ENCODE measurements at places on chromosomes 7 and 10.

- no peak for DNase-seq
Measured at GRCh38 chr10:71285180-71285545, 33.9 kb upstream of the SLC29A3 start.

DNA sequence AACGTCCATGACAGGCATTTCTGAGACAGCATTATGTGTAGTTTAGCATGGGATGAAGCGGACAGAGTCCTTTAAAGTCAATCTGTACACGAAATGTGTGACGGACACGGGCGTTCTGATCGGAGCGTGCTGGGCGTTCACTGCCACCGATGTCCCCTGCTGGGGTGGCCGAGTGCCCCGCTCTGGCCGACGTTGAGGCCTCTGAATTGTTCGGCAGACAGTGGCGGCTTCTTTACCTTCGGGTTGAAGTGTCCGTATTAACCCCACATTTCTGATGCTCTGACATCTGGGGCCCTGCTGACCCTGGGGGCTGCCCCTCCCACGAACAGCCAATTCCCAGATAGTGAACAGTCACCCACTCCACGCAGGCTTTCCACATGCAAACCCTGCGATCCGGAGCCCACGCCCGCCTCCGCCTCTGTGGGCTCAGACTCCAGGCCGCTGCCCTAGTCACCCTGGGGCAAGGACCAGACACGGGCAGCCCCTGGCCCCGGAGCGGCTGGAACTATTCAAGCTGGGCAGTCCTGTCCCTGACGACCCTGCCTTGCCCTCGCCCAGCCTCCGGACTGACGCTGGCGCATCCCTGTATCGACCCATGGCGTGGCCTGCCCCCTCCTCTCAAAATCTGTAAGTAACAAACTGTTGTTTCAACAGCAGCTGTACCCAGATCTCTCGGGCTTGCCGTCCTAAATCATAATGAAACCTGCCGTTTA is 445.7 kb downstream of the PTPRN2 start:
- no peak for DNase-seq

DNA sequence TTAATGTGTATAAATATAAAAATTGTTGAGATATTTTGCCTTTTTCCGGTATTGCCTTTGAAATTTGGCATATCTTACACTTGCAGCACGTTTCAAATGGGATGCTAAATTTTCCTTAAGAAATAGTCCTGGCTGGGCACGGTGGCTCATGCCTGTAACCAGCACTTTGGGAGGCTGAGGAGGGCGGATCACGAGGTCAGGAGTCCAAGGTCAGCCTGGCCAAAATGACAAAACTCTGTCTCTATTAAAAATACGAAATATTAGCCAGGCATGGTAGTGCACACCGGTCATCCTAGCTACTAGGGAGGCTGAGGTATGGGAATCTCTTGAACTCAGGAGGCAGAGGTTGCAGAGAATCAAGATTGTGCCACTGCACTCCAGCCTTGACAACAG is 220.2 kb downstream of the PTEN start:
- DNase-seq = no peak

GRCh38 chr7:157309988-157310668 is 26.7 kb upstream of the DNAJB6 start:
- DNase-seq = no peak

- no peak for DNase-seq
Measured at GRCh38 chr7:3370068-3370830, 69.2 kb downstream of the SDK1 start.

DNA sequence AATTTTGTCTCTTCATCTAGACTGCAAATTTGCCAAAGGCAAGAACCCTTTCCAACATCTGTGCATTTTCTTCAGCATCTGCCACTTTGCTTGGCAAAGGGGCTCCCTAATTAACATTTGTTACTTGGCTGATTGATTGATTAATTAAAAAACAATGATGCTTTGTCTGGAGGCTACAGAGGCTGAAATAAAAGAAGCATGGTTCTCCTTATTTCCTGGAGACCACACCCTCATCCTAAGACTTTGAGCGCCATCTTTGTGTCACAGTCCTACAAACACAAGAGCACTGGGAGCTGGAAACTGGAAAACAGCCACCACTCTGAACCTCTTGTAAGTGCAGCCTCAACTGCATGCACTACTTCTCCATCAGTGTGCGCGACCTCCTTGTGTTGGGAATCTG is 189.2 kb downstream of the C7orf25 start:
- DNase-seq = no peak

GRCh38 chr7:114426824-114427223 is 12.2 kb downstream of the FOXP2 start:
- DNase-seq = no peak
